ENCODE measurements at places on chromosomes 2 and 18.

DNA sequence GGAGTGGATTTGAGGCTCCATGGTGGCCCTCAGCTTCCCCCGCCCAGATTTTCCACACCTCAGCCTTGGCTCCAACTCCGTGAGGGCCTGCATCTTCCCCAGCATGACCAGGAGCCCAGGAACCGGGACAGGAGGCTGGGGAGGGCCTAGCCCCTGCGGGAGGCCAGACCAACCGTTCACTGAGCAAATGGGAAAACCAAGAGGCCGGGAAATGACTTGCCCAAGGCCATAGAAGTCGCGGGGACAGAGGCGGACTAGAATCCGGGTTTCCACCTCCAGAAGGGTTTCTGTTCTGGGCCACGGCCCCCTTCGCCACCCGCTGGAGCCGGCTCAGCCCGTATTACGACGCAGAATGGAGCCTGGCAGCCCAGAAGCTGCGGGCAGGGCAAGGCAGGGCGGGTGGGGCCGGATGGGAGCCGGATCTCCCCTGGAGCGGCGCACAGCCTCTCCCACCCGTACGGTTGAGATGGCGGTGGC lies 7.9 kb upstream of the CRYBA2 start:
- DNase-seq: no peak

GRCh38 chr2:191773136-191773535 lies 73.8 kb downstream of the CAVIN2 start:
- DNase-seq: no peak

DNA sequence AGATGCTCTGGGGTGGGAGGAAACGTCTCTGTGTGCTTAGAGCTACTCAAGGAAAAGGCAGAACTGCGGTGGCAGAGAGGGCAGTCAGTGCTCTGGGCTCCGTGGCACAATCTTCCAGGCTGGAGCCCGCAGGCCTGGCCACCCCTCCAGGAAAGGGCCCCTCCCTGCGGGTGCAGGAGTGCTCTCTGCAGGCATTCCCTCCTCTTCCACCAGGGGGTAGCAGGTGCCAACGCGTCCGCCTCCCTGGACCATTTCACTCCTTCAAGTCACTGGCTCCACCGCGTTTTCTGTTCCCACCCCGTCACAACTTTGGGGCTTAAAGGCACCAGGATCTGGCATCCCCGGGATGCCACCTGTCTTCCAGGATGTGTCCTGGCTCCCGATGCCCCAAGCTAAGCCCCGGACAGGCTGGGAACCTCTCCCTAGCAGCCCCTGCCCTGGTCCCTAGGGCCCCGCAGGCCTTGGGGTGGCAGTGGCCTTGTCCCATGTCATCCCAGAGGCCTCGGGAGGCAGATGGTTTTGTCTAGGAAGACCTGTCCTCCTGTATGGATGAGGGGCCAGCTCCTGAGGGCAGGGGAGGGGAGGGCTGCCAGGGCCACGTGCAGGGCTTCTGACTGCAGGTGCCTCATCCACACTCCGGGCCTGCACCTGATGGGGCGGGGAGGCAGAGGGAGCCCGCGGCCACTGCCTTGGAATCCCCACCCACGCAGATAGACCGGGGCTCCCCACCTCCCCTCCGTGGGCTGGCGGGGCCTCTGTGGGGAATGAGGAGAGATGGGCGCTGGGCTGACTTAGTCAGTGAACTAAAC lies 26.4 kb downstream of the KCNIP3 start:
- DNase-seq: no peak

GRCh38 chr2:240970104-240970503 lies 28.3 kb upstream of the SNED1 start:
- DNase-seq: no peak

- DNase-seq: no peak
Observed at GRCh38 chr18:69839497-69839896, 108.2 kb downstream of the CD226 start.

- no peak for DNase-seq
Observed at GRCh38 chr2:47288864-47289263, 114.1 kb upstream of the MSH2 start.

- DNase-seq: no peak
Observed at GRCh38 chr18:55163550-55163949, 204.3 kb upstream of the CCDC68 start.

DNA sequence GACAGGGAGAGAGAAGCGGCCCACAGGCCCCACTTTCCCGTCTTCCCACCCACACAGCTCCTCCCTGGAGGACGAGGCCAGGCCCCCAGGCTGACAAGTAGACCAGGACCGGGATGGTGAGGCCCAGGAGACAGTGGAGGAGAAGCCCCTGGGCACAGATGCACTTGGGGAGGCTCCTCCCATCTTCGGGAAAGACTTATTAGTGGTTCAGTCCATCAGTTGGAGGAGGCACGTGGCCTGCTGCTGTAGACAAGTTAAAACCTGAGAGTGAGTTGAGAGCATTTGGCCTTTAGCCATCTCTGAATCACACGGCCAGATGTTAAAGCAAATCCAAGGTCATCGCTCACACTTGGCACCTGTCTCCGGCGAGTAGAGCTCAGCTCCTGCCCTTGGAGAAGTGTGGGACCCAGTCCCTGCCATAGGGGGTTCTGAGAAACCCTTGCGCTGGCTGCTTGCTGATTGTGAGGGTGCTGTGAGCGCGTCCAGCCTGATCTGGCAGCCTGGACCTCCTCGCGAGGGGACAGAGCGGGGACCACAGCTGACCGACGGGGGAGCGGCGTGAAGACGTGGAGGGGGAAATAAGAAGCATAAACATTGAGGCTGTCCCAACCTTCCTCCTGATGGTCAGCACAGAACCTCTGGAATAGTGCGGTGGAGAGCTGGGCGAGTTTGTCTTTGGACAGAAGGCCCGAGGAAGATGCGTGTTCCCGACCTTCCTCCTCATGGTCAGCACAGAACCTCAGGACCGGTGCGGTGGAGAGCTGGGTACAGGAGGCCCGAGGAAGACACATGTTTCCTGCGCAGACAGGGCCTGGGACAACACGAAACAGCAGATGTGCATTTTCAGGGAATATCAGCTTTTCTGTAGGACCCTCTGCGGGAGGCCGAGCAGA lies 24.7 kb upstream of the ALLC start:
- DNase-seq: no peak

DNA sequence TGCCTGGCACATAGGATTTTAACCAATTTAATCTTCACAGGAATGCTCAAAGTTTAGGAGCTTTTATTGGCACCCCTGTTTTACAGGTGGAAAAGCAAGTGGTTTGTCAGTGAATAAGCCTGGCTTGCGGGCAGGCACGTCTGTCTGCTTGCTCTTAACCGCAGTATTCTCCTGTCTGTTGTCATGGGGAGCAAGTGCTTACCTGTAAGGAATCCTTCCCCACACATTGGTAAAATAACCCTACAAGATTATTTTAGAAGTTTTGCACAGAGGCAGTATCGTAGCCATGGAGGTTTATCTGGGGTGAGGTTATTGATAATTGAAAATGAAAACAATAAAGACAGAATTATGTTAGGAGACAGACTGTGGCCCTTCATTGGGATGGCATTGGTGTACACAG lies 174.9 kb downstream of the AGAP1 start:
- DNase-seq: no peak

- DNase-seq: no peak
Observed at GRCh38 chr2:145289946-145290345, 770.0 kb upstream of the ZEB2 start.

DNA sequence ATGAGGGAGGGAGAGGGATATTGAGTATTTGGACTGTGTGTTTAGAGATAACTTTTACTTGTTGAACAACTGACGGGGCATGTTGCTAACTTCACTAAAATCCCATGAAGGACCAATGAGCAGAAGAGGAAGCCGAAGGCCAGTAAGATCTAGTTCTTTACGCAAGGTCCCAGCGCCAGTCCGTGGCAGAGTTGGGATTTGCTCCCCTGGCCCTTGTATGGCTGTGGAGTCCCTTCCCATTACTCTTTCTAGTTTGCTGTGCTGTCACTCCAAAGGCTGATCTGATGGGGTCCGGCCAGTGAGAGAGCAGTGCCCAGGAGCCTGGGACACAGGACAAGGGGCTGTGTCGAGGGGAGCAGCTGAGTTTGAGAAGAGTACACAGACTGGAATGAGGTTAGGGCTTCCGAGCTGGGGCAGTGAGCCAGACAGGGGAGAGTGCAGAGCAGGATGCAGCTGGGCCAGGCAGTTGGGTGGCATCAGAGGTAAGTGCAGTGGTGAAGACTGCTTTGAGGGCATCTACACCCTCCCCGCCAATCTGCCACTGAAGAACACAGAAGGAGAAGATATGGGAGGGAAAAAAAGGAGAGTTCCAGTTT lies 692.9 kb upstream of the HS6ST1 start:
- DNase-seq: no peak

DNA sequence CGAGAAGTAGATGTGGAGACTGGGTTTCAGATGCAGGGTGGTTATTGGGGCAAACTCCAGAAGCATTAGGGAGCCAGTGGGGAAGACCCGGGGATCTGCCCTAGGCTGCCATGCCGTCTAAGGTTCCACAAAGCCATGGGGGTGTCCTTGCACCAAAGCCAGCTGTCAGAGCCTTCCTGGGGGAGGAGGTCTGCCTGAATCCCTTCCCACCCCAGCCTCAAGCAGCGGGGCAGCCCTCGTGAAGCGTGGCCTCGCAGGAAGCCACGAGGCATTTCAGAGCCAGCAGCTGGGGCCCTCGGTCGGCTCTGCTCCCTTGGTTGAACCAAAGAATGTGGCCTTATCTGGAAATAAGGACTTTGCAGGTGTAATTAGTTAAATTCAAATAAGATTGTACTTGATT lies 51.2 kb upstream of the UBE2F start:
- no peak for DNase-seq

- DNase-seq: no peak
Observed at GRCh38 chr2:174035117-174035635, 70.0 kb upstream of the SP3 start.

DNA sequence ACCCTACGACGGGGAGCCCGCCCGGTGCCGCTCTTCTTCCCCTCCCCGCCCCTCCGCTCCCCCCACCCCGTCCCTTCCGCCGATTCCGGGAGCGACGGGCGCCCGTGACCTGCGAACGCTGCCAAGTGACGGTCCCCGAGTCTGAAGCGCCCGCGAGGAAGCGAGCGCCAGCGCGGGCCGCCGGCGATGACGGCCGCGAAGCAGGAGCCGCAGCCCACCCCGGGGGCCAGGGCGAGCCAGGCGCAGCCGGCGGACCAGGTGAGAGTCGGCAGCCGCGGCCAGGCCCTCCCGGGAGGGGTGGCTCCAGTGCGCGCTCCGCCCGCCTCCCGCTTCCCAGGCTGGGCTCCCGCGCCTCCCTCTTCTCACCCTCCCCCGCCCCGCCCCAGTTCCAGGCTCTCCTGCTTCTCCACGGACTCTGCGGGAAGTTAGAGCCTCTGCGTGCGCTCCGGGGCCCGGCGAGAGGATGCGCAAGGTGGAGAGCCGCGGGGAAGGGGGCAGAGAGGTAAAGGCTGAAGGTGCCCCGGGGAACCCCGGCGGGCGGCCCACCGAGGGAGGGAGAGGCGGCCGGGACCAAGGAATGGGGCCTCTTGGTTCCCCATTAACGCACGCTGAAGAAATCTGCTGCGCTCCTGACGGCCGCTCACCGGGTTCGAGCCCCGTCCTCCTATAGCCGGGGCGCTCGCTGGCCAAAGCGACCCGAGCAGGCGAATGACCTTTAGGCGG lies 719.5 kb downstream of the DPP10 start:
- no peak for DNase-seq

DNA sequence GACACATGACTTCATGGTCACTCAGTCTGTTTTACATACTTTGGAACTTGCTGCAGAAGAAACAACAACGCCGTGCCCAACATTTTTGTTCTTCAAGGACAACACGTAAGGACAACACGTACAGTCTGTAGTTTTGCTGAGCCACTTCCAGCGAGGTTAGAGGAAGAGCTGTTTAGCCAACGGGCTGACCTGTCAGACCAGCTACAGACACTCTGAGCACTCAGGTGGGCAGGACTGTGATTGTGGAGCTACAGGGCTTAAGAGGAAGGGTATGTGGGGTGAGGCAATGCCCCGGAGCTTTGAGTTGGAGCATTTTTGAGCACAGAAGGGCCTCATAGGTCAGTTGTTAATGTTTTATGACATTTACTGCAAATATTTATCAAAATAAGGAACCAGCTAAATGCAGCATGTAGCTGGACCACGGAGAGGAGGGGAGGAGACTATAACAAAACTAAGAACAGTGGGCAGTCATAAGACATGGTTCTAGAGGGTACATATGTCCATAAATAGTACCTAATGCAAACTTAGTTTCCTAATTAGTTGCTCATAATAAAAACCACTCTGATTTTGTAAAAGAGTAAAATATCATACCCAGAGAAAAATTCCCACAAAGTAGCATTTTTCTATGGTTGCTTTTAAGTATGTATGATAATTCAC lies 26.3 kb upstream of the NPC1 start:
- DNase-seq: no peak

GRCh38 chr2:96683307-96683706 lies 40.7 kb downstream of the FER1L5 start:
- DNase-seq: no peak

DNA sequence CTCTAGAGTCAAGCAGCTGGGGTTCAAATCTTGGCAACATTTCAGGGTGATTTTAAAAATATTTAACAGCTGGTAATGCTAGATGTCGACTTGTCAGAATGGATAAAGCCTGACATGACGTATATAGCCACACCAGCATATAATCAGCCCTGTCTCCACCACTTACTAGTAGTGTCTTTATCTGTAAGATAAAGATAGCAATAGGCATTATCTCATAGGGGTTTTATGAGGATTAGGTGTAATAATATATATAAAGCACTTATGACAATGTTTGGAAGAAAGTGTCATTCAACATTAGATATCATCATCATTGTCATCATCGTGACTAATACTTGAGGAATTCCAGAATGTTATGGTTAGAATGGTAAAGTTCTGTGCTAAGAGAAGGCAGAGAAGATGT lies 369.0 kb upstream of the CWC22 start:
- DNase-seq: no peak

DNA sequence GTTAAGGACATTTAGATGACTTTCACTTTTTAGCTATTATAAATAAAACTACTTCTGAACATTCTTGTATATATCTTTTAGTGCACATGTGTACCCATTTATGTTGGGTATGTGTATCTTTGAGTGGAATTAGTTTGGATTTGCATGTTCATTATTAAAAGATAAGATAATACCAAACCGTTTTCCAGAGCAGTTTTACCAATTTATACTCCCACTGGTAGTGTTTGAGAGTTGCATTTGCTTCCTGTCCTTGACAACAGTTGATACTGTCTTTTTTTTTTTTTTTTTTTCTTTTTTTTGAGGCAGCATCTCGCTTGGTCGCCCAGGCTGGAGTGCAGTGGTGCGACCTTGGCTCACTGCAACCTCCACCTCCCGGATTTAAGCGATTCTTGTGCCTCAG lies 23.3 kb downstream of the SLC30A6 start:
- no peak for DNase-seq

GRCh38 chr2:120398996-120399888 lies 53.3 kb downstream of the INHBB start:
- DNase-seq: no peak
